RCC 7860 (cell line): ENCODE measurements at places on chromosomes 2 and 18.

DNA sequence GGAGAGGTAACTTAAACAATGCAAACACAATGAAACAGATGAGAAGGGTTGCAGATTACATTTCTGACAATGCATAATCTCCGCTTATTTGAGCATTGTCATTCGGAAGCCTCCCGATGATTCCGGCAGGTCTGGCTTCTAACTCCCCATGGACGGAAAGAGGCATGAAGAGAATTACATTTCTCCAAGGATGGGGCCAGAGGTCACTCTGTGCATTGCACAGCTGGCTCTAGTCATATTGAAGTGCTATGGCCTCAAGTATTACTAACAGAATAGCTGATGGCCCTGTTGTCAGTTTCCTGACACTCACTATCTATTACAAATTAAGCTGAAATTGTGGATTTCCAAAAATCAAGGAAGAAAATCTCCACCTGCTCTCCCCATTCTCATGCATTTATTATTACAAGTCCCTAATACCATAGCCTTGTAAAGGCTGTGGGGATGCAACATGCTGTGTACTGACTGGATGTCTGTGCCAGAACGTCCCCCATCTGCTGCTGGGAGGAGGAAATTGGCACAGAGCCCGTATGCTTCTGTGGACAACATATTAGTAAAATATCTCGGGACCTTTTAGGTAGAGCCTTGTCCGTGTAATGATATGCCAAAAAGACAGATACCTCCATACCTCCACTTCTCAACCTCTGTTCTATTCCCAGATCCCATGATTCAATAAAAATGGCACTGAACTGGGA, 168.1 kb downstream of the SETBP1 start:
- no peak for DNase-seq

- DNase-seq, result peak; percentile 39
Observed at GRCh38 chr2:71100195-71100964, 29.6 kb downstream of the MCEE start.

DNA sequence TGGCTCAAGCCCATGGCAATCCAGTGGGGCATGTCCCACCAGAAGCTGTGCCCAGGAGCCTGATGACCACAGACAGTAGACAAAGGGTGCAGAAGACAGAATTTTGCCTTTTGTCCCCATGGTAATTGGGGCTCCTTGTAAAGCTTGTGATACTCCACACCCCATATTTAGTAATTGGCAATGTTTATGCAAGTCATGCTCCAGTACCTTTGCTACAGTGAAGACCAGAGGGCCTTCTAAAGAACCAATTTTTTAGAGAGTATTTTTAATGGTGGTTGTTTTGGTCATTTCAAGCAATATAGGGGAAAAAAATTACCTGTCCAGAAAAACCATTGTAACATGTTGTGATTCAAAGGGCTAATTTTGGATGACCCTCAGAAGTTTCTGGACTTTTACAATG, 194.8 kb downstream of the ANAPC1 start:
- DNase-seq, result no peak

DNA sequence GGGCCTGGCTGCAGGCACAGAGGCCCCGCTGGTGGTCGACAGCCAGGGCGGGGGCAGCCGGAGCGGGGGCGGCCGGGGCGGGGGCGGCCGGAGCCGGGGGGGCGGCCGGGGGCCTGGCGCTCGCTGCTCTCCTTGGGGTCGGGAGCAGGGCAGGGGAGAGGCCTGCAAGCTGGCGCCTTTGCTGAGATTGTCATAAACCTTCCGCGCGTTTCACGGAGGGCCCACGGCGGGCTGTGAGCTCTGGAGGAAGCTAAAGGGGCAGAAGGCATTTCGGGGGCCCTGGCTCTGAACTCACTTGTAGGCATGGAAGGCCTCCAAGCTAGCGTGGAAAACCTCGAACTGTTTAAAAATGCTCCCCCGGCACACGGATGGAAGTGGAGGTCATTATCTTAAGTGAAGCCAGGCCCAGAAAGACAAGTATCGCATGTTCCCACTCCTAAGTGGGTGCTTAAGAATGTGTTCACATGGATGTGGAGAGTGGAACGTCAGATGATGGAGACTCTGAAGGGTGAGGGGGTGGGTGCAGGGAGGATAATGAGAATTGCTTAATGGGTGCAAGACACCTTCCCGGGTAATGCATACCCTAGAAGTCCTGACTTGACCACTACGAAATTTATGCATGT, 629 bp downstream of the PRELID3A start:
- no peak for DNase-seq

GRCh38 chr2:70435138-70435537, 118.5 kb downstream of the TGFA start:
- no peak for DNase-seq

DNA sequence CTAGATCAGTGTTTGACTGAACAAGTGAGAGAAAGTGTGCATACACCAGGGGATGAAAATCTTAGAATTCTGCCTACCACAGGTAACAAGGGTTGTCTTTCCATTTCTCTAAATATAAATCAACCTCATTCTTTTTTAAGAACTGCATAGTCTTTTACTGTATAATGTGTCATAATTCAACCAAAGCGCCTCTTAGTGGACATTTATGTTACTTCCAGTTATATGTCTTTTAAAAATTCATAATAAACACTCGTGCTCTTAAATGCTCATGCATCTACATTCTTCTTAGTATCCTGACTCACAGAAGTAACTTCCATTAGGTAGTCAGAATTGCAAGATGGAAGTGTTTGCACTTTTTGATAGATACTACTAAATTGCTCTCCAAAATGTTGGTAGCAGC, 76.2 kb downstream of the CHRNA1 start:
- DNase-seq, result peak; percentile 22

GRCh38 chr2:190583507-190584337, 49.2 kb upstream of the NEMP2 start:
- DNase-seq, result no peak

- peak; percentile 17 for DNase-seq
Observed at GRCh38 chr2:111194835-111195621, 74.3 kb downstream of the BCL2L11 start.

GRCh38 chr2:134261398-134262131, 7.7 kb downstream of the MGAT5 start:
- no peak for DNase-seq

GRCh38 chr2:167069855-167070254, 181.6 kb downstream of the XIRP2 start:
- no peak for DNase-seq

DNA sequence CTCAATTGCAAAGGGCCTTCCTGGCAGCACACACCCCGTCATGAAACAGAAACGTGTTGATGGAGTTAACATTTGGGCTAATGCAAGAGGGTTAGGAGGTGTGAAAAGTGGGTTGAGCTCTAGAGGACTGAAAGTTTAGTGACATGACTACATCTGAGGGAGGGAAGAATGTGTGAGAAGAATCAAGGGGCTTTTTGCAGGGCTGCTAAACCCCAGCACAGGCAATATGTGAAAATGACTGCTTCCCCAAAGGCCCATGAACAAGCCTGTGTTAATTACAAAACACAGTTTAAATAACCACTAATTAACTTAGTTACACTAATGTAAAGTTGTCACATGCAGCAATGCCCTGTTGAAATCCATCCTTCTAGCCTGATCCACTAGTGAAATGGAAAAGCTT, 63.4 kb upstream of the PEX13 start:
- DNase-seq, result no peak

DNA sequence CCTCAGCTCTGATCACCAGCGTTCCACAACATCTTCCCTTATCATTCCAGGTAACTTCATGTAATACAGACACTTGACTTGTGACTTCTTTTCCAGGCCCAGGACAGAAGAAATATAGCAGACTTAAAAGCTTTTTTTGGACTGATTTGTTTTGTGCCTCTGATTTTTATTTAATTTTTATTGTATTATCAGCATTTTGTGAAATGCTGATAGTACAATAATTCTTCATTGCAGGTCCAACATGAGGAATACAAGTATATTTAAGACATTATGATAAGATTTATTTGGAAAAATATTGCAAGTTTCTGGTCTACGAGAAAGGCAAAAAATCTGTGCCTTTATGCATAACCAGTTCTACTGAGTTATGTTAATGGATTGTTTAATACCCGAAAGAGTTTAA, 94.5 kb upstream of the THUMPD2 start:
- no peak for DNase-seq

DNA sequence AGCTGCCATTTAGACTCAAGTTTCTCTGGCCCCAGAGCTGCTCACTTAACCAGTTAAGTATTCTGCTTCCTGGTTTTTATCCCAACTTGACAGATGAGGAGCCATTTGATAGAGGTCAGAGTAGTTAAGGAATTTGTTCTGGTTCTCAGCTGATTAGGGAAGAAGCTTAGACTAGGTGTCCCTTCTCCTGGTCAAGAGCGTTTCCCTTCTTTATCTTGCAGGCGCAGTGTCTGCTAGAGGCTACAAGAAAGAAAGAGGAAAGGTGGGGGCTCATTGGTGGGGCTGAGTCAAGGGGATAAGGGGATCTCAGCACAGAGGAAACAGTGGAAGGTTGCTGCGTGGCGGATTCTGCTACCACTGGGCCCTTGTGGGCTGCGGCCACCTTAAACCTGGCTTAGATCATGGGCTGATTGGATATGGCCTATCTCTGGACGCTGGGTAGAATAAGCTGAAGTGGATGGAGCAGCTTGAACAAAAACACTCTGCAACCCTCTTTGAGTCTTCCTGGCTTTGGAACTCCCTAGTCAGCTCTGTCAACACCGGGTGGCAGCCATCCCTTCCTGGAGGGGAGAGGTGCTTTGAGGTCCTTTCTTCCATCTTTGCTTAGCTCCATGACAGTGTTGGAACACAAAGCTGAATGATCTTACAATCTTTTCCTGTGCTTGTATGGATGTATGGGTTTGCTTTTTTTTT, 70.8 kb downstream of the QPCT start:
- peak; percentile 11 for DNase-seq

DNA sequence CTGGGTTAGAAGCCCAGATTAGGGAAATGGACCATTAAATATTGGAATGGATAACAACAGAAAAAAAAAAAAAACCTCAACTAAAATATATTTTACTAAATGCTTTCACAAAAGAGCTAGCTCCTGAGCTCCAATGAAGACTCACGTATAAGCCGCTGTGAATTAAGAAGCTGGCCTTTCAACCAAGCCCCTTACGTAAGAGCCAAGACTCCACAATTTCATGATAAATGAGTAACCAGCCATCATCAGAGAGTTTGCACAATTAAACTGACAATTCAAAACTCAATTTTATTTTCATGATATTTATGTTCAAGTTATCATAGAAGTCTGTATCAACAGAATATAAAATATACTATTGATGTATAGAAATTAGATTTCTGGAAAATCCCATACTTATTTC, 70.7 kb upstream of the HNRNPA3 start:
- no peak for DNase-seq

- no peak for DNase-seq
Observed at GRCh38 chr2:38260972-38261371, 116.1 kb downstream of the ATL2 start.

GRCh38 chr18:834082-834720, 22.2 kb upstream of the YES1 start:
- no peak for DNase-seq
